ENCODE measurements at places on chromosomes 12 and 14. TPM values are rescaled to one million over a fixed set of nuclear protein-coding genes. Genes with fewer than 3 reads are reported as not detected.

DNA sequence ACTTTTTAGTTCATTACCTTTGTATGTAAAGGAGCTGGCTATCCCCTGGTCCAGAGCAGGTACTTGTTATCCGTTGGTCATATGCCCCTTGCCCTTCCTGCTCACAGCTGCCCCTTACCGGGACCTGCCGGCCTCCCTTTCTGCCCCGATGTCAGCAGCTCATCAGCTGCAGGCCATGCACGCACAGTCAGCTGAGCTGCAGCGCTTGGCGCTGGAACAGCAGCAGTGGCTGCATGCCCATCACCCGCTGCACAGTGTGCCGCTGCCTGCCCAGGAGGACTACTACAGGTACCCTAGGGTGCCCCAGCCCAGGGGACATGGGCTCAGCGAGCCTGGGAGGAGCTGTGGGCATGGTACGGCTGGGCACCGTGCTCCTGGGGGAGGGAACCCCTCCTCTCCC lies 2.3 kb upstream of the RNU7-1 start:
- ATAC-seq: no peak

The TUBA1C gene
- total RNA-seq: 363 TPM

DNA sequence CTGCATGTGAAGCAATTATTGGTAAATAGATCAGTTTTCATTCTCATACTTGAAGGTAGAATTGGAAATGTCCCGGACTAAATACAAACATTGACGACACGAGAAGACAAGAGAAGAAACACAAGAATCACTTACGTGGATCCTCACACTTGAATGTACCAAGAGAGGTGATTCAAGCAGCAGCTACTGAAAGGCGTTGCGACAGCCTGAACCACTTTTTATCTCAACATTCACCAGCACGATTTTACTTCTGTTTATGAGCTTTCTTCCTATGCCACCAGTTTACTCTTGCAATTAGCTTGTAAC lies 3.6 kb upstream of the FZD10 start:
- ATAC-seq: no peak

DNA sequence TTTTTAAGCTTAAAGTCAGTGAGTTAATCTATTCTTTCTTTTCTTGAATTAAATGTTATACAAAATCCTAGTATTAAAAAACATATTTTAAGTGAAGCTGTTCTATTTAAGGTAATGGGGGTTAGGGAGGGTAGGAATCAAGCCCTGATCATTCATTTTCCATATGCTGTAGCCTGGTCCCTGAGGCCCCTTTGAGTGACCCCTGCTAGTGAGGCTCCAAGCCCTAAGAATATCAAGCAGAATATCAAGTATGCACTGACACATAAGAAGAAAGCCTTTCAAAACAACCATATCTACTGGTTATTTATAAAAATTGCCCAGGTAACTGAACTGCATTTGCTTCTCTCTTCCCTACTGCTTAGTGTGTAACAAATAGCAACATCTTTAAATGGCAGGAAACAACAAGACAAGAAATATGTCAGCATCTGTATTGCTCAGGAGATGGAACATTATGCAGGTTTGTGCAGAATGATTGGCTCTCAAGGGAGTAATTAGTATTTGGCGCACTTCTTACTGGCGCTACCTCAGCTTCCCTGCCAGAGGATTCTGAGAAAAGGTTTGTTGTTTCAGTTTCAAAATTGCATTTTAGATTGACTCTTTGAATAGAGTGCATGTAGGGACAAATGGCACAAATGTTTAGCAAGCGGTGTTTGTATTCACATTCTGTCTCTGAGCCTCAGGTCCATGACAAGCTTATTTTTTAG lies 223.0 kb downstream of the DUSP6 start:
- peak; percentile 91 for ATAC-seq

DNA sequence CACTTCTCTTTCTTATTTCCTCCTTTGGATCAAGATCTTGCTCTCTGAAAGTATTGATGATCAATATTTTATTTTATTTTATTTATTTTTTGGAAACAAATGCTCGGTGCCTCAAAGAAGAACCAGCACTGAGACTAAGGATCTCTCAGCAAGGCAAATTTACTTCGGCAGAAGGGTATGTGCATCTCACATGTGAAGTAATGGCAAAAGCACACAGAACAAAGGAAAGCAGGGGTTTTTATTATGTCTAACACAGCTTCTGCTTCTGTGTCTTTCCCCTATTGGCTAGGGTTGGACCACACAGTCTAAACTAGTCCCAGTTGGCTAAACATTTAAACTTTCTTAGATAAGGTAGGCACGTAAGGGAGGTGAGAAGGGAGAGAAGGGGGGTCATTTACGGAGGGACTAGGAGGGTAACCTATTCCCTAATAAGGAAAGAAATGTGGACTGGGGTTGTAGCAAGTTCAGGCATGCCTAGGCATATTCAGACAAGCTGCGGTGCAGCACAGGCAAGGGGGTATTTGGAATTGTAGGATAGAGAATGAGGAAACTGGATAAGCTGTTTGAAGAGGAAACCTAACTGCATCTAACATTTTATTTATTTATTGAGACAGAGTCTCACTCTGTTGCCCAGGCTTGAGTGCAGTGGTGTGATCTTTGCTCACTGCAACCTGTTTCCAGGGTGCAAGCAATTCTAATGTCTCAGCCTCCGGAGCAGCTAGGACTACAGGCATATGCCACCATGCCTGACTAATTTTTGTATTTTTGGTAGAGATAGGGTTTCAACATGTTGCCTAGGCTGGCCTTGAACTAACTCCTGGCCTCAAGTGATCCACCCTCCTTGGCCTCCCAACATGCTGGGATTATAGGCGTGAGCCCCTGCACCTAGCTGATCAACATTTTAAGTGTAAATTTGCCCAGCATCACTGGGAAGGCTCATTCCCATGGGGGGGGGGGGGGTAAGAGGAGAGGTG lies 90.0 kb upstream of the EIF5 start:
- ATAC-seq: no peak

The CNTN1 gene
- total RNA-seq: not detected

DNA sequence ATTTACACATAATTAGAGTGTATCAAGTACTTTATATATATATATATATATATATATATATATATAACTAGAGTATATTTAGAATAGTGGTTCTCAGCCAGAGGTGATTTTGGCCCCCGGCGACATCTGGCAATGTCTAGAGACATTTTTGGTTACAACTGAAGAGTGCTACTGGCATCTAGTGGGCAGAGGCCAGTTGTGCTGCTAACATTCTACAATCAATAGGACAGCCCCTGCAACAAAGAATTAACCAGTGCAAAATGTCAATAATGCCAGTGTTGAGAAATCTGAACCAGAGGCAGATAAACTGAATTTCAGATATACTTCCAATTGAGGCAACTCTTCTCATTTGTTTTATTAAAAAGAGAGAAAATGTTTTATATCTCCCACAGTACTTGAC lies 8.9 kb downstream of the GTF2A1 start:
- ATAC-seq: no peak
